ENCODE measurements at places on chromosomes 11 and 22.

DNA sequence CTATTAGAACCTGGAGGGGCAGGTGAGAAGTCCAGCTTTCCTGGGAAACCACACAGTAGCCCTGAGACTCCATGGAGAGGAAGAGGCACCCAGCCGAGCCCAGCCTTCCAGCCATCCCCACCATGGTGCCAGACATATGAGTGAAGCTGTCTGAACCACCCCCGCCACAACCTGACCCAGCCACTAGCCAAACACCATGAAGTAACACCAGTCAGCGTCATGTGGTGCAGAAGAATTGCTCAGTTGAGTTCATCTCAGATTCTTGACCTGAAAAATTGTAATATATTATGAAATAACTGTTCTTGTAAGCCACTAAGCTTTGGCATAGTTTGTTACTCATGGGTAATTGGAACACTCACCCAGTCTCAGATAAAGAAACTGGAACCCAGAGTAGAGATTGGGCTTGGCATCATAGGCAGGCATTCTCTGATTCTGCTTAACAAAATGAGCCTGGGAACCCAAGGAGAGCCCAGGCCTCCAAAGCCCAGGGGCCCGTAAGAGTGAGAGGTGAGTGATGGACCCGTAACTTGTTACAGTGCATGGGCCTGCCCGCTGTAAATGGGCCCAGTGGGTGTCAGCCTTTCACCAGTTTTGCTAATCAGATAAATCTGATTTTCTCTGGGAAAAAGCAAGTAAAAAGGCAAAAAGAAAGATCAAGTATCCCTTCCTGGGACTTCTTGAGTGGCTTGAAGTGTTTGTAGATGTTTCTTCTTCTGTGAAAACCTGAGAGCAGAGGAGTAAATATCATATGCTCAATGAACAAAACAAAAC, 305.5 kb downstream of the DDX10 start:
- no peak for DNase-seq

DNA sequence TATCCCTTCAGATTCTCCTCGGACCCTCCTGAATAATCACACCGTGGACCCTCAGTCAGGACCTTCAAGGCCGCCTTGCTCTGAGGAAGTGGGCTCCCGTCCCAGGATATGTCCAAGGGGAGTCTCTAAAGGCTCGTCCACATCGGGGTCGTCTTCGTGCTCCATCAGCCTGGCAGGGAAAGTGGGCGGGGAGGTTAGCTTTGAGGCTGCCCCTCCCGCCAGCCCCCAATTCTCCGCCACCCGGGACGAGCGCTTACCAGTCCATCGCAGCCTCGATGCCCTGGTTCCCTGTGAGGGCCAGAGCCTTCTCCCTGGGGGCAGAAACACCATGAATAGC, 472 bp downstream of the UBXN1 start:
- DNase-seq: no peak

- peak; percentile 72 for DNase-seq
Measured at GRCh38 chr11:113289431-113290187, 24.8 kb upstream of the TTC12 start.

GRCh38 chr11:96287822-96288439, 55.1 kb downstream of the MAML2 start:
- no peak for DNase-seq

- no peak for DNase-seq
Measured at GRCh38 chr11:76225122-76225611, 18.9 kb upstream of the WNT11 start.

- DNase-seq: no peak
Measured at GRCh38 chr22:50595189-50595588, 5.4 kb upstream of the MAPK8IP2 start.

DNA sequence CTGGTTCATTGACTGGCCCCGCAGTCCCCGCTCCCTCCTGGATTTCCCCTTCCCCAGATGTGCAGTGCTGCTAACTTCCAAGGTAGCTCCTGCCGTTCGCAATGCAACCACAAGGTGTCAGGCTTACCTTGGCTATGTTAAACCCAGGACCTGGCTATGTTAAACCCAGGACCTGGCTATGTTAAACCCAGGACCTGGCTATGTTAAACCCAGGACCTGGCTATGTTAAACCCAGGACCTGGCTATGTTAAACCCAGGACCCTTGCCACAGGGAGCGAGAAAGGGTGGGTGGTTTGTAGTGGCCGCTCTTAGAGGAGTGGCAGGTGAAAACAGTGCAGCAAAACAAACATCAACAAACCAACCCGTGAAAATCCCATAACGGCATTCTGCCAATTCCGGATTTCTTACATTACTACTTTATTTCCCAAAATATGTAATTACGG, 2.9 kb upstream of the ADAMTS8 start:
- peak; percentile 77 for DNase-seq

DNA sequence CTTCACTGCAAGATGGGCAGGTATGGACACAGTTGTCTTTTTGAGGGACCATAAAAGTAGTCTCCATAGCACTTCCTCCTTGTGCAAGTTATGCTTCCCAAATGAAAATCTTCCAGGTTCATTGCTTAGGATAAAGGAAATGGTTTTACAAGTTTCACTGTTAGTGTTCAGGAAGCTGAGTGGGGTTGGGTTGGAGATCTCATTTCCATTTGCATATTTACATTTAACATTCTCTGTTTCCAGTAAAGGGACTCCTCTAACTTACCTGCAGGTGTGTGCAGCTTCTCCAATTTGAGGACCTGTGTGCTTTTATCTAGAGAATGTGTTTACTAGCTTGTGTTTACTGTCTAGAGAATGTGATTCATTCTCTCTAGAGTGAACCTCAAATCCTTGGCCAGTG, 141.3 kb upstream of the POU2AF2 start:
- DNase-seq: no peak

GRCh38 chr22:49760630-49761571, 66.8 kb downstream of the BRD1 start:
- DNase-seq: no peak

GRCh38 chr11:114262681-114263512, 33.3 kb upstream of the NNMT start:
- DNase-seq: peak; percentile 16
